ENCODE measurements at places on chromosomes 4 and X.
A peak's percentile ranks its signal among the peaks of the same experiment; 100 is the strongest.

- peak; percentile 11 for DNase-seq
Observed at GRCh38 chr4:52126966-52127365, 75.9 kb downstream of the SPATA18 start.

DNA sequence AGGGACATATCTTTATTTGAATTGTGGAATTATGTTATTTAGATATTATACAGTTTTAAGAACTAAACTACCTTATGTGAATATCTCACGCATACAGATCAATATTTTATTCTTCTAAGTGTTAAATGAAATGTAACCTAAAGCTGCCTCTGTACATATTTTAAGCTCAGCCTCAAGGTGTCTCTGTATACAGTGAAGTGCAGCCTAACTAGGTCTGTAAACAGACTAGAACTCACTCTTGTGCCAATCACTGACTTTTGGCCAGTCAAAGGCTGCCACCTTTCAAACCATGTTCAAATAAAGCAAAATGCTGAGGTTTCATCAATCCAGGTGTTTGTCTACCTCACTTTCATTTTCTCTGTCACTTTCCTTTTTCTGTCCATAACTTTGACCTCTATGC lies 1074.5 kb upstream of the PRKX start:
- DNase-seq = no peak

DNA sequence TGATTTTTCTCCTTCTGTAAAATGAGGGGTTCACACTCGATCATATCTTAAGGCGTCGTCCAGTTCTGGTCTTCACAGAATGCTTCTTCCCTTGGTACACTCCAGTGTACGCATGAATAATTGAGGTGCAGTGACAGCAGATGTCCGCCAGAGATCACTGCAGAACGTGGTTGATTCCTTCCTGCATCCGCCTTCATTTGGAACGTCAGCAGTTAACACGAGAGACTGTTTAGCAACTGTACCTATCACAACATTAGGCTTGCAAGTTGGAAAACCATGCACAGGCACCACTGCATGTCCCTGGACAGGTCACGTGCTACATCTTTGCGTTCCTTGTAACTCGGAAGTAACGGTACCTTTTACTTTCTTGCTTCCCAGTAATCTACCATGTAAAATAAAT lies 66.0 kb upstream of the GEMIN8 start:
- peak; percentile 47 for DNase-seq

DNA sequence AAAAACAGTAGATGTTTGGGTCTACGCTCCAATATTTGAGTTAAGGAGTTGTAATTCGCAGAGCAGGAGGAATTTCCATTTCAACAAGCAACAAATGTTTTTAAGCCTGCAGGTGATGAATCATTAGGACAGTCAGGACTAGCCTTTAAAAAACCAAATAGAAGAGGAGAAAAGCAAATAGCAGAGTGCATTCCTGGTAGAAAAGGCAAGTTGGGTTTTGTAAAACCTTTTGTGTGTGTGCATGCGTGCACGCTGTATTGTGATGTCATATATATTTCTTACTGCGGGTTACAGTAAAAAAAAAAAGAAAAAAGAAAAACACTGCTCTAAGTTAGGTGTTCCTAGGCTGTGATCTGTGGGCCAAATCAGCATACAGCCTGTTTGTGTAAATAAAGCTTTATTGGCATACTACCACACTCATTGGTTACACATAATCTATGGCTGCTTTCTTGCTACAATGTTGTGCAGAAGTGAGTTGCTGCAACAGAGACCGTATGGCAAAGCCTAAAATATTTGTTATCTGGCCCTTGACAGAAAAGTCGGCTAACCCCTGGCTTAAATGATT lies 135.6 kb downstream of the MID1 start:
- DNase-seq = no peak

- no peak for DNase-seq
Observed at GRCh38 chr4:38706301-38706700, 42.3 kb downstream of the KLF3 start.
